ENCODE measurements at places on chromosomes 16 and 17.

GRCh38 chr16:21702276-21702675 lies 38.5 kb downstream of the OTOA start:
- DNase-seq = no peak

DNA sequence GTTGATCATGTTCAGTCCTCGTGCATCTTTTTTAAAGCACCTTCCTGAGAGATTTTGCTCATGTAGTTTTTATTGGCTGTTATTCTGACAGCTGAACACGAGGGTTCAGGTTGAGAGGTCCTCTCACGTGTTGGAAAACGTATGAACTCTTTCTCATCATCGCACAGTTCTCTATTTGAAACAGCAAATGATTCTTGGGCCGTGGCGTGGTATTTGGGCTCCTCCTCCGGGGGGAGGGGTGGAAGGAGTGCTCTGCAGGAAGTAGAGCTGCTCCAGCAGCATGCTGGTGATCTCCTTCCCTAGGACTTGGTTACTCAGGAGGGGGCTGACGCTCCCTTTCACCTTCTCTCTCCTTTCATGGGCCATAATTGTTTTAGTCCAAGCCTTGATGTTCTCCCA lies 70.4 kb downstream of the KSR1 start:
- peak; percentile 62 for DNase-seq

- DNase-seq = no peak
These were observed 702.8 kb downstream of the KCNJ2 start for GRCh38 chr17:70872103-70872502.

- no peak for DNase-seq
These were observed 514.6 kb downstream of the KCNJ2 start for GRCh38 chr17:70683936-70684335.

DNA sequence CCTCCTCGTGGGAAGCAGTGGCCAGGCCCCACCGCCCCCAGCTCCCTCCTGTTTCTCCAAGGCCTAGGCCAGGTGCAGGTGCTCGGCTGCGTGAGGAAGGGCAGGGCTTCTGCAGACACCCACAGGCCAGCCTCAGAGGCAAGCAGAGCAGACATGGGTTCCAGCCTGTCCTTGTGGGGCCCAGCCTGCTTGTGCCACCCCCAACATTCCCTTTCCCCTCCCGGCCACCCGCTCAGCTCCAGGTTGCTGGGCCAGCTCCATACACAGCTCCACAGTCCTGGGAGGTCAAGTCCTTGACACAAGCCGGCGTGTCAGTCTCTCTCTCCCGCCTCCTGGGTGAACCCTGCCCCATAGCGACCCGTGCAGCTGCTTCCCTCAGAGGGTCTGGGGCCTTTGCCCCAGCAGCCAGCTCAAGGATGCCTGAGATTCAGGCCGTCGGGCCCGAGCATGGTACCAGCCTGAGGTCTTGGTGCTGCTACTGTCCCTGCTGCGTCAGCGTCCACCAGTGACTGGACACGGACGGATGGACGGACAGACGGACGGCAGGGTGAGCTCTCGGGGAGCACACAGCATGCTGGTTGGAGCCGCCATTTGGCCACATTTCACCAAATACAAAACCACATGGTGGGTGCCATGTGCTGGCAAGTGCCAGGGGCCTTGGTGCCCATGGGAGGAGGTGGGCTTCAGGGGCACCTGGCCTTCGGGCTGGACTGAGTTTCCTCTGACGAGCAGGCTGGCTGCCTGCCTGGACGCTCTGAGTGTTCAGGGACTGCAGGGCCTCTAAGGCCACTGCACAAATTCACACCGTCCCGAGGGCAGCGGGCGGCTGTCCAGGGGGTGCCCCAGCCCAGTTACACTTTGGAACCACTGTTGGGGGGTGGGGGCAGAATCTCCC lies 8.0 kb downstream of the SECTM1 start:
- no peak for DNase-seq

GRCh38 chr16:61579195-61579594 lies 457.0 kb downstream of the CDH8 start:
- DNase-seq = no peak

- DNase-seq = no peak
These were observed 6.6 kb upstream of the GLIS2 start for GRCh38 chr16:4309102-4309832.

DNA sequence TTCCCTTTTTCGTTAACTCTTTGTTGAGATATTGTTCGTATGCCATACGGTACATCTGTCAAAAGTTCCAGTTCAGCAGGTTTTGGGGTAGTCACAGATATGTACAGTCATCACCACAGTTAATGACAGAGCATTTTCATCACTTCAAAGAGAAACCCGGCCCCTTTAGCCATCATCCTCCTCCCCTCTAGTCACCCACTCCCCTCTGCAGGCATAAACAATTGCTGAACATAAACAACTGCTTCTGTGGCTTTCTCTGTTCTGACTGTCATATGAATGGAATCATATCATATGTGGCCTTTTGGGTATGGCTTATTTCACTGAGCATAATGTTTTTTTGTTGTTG lies 59.3 kb downstream of the RNF213 start:
- DNase-seq = no peak

GRCh38 chr17:81331527-81332043 lies 36.5 kb upstream of the SLC38A10 start:
- DNase-seq = no peak

DNA sequence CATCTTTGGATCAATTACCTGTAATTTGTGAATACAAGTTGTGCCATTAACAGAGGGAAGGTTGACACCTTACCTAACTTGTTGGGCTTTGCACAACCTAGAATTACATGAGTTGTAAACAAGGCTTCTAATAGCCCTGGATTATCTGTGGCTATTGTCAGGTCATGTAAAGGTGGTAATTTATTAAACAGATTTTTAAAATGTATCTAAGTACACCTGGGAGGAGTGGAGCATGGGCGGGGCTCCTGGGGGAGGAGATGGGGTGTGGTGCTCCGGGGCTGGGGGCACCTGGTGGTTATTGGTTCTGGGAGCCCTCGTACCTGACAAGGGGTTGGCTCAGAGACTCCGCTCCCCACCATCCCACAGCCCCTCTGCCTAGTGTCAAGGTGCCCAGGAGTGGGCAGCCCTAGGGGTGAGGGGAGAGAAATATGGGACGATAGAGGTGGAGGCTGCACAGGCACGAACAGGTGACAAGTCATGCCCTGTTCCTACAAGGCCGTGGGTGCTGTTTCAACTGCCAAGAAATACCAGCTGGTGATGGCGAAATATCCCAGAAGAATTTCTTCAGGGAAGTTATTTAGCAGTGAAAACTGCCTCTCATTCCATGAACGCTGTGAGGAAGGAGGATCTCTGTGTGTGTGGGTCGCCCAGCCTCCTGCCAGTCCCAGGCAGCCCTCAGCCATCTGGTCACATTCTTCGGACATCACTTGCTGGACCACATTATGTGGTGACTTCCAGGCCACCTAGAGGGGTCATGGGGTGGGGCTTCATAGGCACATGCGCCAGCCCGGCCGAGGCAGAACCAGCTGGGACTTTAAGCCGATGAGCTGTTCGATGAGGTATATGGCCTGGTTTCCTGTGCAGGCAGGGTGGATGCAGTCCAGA lies 55.5 kb upstream of the IRX3 start:
- peak; percentile 65 for DNase-seq

DNA sequence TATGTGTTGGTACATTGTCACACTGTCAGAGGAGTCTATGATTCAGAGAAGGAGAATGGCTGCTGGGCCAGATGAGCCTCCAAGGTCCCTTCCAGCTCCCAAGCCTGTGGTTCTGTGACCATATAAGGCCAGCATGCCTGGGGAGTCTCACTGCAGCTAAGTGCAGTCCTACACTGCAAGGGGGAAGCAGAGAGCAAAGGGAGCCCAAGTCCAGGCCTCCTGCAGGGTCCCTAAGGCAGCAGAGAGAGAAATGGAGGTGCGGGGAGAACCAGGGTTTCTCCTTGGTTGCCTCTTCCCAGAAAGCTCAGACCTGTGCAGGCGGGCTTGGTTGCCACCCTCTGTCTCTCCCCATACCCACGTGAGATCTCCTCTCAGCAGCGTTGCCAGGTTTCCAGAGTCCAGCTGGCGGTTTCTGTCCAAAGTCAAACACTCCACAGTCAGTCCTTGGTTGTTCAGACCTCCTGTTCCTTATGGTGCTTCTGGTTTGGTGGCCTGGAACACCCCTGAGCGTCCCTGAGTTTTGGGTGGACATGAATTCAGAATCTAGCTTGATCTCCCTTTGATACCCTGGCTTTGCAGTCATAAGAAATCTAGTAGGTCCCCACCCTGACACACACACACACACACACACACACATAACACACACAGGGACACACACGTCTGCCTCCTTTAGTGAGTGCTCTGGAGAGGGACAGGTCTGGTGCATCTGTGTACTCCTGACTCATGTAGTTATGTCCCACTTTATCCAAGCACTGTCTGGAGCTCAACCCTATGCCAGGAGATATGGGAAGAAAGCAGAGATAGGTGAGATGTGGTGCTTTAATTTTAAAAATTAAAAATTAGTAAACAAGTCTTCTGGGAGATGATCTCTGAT lies 78.8 kb downstream of the GNAO1 start:
- peak; percentile 99 for DNase-seq

DNA sequence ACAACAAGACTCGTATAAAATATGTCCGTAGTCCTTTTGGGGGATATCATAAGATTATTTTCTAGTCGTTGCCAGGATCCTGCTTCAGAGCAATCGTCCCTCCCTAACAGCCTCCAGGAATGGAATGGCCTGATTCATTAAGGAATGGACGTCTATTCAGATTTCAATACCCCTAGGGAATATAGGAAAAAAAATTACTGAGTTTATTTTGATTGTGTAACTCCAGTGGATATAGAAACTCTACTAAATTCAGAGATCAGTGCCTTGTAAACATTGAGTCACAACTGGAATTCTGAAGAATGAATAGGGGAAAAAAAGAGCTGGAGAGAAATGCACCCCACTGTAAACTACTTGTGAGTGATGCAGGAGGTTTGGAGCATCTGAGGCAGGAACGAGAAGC lies 1171.5 kb upstream of the GOT2 start:
- peak; percentile 38 for DNase-seq

GRCh38 chr17:81399481-81400153 lies 4.4 kb downstream of the BAHCC1 start:
- peak; percentile 55 for DNase-seq

GRCh38 chr16:81435567-81435966 lies 9.0 kb upstream of the CMIP start:
- no peak for DNase-seq

DNA sequence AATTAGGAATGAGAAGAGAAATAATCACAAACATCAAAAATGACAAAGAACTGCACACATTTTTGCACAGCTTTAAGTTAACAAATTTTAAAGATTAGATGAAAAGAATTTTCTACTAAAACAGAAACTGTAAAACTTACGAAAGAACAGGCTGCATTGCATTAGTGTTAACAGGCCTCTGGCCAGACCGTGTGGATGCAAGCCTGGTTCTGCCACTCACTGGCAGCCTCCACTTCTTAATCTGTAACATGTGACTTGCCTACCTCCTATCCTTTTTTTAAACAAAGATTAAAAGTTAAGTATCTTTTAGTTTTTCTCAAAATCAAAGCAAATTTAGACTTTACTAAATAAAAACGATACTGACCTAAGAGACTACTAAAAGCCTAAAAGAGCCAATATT lies 37.5 kb downstream of the CREBBP start:
- DNase-seq = peak; percentile 36

- no peak for DNase-seq
These were observed 2.7 kb downstream of the CNTNAP1 start for GRCh38 chr17:42684929-42685556.

DNA sequence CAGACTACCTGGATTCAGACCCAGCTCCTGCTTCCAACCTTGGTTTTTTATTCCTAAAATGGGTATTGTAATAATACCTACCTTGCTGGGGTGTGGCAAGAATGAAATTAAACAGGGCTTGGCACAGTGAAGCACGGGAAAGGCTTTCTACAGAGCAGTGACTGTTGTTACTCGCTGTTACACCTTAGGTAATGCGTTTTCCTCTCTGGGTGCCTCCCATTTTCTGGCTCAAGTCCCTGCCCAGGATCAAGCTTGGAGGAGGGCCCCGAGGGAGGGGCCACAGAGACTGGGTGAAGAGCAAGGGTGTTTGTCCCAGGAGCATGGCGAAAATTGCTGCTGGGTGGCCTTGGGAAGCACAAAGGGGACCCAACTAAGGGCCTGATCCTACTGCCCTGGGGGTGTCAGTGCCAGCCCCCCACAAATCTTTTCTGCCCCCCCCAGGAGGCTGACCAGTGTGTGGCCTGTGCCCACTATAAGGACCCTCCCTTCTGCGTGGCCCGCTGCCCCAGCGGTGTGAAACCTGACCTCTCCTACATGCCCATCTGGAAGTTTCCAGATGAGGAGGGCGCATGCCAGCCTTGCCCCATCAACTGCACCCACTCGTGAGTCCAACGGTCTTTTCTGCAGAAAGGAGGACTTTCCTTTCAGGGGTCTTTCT lies 13.3 kb downstream of the MIEN1 start:
- no peak for DNase-seq

GRCh38 chr16:48054881-48055601 lies 100.8 kb downstream of the ABCC12 start:
- DNase-seq = peak; percentile 64

- DNase-seq = peak; percentile 60
These were observed 12.2 kb upstream of the MRPS23 start for GRCh38 chr17:57861790-57862693.

DNA sequence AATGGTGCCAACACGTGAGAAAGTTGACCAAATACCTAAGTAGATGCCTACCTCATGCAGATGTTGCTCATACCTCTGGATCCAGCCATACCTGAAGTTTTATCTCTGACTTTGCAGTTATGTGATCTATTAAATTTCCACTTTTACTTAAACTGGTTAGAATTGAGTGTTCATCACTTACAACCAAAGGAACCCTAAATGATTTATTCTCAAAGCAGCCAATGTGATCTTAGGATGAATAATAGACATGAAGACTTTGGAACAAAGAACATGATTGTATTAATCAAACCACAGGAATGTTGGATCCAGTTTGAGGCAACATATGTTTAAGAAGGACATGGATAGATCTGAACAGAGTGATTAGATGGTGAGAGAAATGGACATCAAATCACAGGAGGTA lies 68.7 kb downstream of the IRX6 start:
- DNase-seq = no peak

DNA sequence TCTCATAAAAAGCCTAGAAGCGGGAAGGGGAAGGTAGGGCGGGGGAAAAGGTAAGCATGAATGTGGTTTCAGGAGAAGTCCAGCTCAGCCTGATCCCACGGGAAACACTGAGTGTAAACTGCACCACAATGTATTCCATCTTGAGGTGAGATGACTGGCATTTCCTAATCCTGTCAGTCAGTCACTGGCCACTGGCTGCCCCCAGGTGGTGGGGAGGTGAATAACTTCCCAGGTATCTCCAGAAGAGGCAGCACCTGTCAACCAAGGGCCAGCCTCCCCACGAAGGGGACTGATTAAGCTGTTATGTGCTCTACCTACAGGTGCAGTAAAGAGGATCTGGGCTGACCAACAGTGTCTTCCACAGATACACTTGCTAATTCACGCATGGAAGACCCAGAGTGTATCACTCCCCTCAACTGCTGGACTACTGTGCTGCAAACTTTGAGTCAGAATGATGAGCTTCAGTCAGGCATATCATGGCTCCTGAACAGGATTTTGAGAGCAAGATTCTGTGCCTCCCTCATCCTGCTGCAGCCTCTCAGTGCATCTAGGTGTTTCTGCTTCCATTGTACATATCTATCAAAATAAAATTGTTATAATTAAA lies 108.5 kb upstream of the CCL2 start:
- no peak for DNase-seq
